ENCODE measurements at places on chromosomes 2 and 18.

DNA sequence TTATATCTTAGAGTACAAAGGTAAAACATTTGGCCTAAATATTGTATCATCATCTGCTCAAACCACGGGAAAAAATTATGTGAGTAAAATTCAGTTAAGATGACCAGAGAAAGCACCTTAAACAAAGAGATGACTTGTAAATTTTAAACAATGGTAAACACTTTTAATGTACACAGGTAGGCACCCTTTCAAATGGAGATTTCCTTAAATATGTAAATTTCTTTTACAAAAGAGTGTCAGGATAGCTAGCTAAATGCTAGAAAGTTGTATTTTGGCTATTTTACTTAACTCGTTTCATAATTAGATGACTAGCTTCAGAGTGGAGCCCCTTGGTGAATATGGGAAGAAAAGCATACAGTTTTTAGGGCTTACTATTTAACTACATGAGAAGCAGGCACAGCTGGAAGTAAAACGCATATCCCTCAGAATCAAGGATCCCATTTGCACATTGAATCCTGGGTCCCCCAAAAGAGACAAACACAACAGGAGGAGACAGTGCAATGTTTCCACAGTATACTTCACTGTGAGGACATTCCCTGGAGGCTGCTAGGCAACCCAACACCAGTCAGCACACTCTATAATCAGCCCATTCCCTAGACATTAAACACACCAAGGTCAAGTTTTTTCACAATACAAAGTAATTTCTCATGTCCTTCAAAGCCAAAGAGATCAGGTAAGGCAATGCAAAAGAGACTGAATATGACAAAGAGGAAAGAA, 1154.4 kb downstream of the DPP10 start:
- no peak for DNase-seq

GRCh38 chr18:46152436-46152807, 48.2 kb downstream of the HAUS1 start:
- DNase-seq = peak; percentile 78

- DNase-seq = no peak
Measured at GRCh38 chr2:101731221-101732054, 33.9 kb downstream of the MAP4K4 start.

- DNase-seq = no peak
Measured at GRCh38 chr2:71546777-71547281, 93.5 kb downstream of the DYSF start.

DNA sequence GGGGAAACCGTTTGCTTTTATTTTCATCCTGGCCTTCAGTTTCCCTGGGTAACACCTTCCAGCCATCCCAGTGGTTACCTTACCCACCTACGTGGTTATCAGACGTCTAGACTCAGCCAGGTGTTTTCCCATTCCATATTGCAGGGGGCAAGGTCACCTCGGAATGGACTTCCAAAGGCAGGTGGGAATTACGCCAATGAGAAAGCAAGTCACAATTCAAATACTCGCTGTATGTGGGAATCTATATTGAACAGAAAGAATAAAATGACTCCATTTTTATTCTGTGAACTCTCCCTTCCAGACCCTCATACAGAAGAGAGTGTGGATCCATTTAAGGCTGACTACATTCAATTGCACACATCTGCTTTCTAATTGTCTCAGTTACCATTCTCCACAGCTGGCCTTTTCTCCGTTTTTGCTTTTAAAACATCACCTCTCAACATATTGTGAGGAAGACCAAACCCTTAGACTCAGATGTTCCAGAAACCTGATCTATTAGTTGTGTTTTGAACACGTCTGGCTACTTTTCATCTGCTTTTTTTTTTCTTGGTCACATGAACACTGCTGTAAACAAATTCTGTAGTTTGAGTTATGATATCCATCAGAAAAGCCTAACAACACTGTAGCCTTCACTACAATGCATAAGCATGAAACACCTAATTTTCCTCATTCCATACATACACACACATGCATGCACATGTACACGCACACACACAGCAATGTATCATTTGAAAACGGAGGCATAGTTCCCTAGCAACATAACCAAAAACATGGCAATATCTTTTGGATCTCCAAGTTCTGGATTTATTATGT, 59.8 kb downstream of the BCL2 start:
- DNase-seq = no peak

Measured in kidney glomerular epithelial cell (primary cell).